ENCODE measurements at places on chromosomes 1 and 21.

DNA sequence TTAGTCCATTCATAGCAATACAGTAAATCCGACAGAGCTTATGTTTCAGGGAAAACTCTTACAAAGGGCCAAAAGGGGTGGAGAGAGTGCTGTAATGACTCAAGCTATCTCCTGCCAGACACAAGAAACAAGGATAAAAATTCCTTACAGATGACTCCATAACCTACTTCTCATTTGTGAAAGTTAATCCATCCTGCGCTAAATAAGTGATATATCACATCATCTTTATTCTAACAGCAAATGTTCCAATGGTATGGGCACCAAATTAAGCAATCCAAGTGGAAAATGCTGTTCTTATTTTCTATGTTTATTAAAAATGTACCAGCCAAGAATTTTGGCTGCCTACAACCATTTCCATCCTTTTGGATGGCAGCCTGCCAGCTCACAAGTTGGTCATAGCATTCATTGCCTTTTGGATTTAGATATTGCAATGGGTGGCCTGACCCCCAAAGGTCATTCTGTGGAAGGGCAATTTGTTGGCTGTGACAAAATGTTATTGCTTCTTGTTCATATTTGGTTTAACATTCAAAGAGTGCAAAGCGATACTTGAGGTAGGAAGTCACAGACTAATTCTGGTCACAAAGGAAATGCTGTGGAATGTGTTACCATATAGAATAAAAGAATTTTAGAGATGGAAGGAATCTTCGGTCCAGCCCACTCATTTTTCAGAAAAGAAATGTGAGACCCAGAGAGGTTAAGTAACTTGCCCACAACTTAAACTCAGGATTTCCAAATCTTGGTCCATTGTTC lies 2.8 kb upstream of the ENAH start:
- peak; percentile 13 for DNase-seq

DNA sequence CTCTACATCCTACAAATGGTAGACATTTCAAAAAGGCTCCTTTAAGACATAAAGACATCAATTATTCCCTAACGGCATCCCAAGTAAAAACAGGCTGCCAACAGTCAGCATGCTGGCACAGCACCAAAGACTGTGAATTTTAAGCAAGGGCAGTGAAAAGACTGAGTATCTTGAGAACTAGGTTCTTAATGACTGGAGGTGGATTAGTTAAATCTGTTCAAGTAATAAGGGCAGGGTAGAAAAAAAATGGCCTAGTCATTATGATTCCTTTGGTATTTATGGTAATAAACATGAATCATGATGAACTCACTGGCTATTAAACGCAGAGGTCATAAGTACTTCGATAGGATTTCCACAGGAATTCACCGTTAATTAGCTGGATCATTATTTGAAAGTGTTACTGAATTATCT lies 75.2 kb downstream of the KIFAP3 start:
- DNase-seq, result no peak

- DNase-seq, result no peak
These were observed 13.6 kb downstream of the LRRC42 start for GRCh38 chr1:53959664-53960250.

DNA sequence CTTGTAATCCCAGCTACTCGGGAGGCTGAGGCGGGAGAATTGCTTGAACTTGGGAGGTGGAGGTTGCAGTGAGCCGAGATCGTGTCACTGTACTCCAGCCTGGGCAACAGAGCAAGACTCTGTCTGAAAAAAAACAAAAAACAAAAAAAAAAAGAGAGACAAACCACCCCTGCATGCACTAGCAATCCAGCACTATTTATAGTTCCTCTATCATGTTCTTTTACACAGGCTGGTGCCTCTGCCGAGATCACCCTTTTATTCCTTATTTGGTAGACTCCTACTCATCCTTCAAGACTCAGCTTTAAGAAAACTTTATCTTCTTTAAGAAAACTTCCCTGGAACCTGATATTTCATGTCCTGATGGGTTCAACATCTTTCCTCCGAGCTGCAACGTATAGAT lies 10.8 kb downstream of the FMO5 start:
- DNase-seq, result no peak

DNA sequence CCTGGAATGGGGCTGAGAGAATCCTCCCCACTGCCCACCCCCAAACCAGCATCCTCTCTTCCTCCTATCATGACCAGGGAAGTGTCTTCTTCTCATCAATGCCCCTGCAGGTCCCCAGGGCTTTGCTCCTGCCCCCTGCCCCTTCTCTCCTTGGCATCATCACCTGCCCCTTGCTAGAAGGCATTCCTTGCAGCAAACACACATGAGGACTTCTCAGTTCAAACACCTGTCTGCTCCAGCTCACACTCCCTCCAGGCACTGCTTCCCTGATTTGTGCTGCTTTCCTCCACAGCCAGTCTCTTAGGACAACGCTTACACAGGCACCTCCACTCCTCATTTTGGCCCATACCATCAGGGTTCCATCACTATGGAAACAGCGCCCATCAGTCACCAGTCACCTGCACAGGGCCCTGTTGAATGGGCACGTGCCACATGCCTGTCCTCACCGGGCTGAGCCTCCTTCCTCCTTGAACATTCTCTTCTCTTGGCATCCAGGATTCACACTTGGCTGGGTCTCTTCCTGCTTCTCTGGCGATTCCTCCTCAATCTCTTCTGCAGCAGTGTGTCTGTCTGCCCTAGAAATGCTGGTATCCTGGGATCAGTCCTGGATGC lies 81.9 kb upstream of the EDN2 start:
- DNase-seq, result no peak

DNA sequence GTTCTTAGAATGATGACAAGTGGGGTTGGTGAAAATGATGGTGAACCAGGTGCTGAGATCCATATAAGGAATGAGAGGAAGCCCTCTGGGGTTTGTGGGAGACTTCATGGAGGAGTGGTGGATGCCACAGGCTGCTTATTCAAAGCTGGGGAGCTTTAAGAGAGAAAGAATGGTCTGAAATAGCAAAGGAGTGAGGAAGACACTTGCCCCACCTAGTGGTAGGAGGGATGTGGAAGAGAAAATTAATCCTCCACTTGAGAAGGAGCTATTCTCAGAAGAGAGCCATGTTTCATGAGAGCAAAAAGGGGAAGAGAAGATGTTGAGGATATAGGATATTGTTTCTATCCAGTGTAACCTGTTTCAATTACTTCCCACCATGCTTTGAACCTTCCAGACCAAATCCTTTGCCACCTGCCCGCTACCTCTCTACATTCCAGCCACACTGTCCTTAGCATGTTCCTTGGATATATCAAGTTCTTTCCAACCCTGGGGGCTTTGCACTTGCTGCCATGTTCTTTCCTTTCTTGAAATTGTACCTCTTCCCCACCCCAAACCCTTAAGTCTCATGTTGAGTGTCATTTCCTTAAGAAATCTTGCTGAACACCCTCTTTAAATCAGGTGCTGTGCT lies 19.6 kb upstream of the ZNF648 start:
- peak; percentile 38 for DNase-seq

GRCh38 chr1:27535386-27535785 lies 45.4 kb upstream of the WASF2 start:
- no peak for DNase-seq

DNA sequence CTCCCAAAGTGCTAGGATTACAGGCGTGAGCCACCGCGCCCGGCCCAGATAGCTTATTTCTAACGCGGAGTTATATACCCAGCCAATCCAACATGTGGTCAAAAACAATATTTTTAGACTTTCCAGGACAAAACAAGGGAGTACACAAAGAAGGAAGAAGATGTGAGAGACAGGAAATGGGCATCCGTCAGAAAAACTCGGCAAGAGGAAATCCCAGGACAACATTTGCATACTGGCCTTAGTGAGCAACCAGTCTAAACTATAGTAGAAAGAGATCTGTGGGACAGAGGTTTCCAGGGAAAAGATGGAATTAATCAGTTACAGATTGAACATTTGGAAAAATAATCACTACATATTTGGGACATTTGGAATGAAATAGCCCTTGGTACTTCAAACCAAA lies 11.4 kb downstream of the ARMH1 start:
- DNase-seq, result no peak

- DNase-seq, result no peak
These were observed 12.2 kb downstream of the TXNIP start for GRCh38 chr1:145983960-145984830.

DNA sequence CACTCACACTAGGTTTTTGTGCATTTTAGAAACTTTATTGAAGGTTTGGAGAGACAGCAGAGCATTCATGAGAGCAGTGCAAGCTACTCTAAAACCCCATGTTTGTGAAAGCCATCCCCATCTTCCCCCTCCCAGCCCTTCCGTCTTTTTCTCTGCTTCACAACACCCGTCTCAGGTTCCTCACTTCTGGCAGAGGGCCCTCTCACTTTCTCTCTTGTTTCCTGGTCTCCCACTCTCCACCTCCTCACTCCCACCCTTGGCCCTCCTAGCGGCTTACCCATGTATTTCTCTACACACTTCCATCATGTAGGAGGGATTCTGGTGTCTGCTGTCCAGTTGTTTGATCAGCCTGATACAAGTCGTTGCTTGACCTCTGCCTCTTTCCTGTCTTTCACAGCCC lies 92.7 kb downstream of the LRRC8C start:
- no peak for DNase-seq

DNA sequence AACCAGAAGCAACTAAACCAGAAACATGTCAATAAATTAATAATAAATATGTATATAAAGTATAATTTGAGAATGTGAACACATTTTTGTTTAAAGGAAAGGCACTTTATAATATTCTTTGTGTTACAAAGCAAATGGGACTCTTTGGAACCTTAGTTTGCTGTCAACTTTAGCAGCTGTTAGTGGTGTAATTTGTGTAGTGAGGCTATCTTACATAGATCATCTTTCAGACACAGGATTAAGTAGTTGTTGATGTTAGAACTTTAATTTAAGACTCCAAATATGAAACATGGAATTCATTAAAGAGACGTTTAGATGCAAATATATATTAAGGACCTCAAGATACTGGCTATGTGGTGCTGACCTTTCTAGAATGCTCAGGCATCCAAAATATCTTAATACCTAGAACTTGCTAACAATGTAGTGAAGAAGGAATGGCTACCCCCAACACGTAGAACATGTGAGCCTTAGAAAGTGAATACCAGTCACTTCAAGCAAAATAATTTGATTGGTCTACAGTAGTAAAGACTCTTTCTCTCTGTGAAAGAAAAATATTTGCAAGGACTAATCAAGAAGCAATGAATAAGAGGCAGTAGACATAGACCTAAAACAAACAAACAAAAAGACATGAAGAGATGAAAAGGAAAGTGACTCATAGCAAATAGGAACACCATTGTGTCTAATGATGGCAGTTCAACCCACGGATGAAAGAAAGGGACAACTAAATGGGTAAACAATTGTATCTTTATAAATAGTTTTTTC lies 811.4 kb downstream of the USP25 start:
- DNase-seq, result no peak

GRCh38 chr1:111955755-111956154 lies 33.7 kb downstream of the KCND3 start:
- DNase-seq, result no peak

DNA sequence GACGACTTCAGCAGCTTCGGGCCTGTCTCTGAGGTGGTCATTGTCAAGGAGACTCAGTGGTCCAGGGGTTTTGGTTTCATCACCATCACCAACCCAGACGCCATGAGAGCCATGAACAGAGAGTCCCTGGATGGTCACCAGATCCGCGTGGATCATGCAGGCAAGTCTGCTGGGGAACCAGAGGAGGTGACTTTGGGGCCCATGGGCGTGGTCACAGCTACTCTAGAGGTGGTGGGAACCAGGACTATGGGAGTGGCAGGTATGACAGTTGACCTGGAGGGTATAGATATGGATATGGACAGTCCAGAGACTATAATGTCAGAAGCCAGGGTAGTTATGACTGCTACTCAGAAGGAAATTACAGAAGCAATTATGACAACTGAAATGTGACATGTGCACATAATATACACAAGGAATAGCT lies 19.3 kb upstream of the METTL13 start:
- DNase-seq, result no peak

DNA sequence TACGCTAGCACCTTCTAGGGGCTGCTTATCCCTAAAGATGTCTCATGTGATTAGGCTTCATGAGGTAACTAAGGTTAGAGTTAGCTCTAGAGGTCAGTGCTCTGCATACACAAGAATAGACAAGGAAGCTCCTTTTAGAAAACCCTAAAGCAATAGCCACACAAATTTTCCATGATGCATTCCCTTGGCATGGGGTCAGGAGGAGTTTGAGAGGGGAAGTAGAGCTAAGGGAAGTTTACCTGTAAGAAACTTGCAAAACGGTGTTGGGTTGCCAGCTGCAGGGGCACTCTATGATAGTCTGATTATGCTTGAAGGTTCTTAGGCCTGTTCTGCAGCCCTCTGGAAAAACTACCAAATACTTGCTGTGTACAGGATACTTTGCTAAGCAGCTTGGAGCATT lies 39.0 kb upstream of the A3GALT2 start:
- no peak for DNase-seq

DNA sequence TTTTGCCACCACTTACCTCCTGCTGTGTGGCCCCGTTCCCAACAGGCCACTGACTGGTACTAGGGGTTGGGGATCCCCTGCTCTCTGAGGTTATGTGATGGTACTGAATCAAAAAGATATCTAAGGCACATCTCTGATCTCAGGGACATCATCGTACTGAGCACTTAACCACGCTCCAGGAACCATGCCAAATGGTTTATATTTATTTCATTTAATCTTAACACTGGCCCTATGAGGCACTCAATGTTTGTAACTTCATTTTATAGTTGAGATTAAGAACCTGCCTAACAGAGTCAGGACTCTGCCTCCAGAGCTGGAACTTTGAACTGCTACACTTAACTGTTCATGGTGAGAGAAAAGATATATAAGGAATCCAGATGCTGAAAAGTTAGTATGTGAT lies 98.0 kb upstream of the HP1BP3 start:
- no peak for DNase-seq

DNA sequence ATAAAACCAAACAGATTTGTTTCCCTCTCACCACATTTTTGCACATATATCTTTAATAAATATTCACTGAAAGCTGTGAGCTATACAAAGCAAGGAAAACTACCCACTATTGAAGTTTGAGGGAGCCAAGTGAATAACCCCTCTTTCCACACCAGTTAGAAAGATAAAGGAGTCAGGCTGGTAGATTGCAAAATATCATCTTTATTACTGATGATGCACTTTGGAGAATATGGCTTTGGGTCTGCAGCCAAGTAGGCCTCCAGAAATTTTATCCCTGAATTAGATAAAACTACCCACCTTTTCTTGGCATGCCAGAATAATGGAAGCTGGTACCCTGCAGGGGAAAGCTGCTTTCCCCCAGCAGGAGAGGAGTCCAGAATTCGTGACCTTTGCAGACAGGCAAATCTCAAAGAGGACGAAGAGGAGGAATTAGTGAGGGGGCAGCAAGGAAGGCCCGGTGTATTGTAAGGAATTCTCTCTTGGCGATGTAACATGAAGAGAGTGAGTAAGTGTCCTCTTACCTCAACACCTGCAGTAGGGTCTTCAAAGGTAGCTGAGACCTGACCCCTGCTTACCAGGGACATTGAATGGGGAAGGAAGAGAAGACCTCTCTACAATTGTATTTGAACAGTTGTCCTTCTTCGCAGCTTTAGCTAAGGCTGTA lies 84.7 kb downstream of the LRRC8D start:
- no peak for DNase-seq

Measured in NCI-H2081 (cell line).